Stimulated activated CD4-positive, alpha-beta T cell treated with anti-CD3 and anti-CD28 coated beads, TNF-alpha, amount 100 ng/mL, for 24 hours (primary cell): ENCODE measurements at places on chromosomes 4 and X.

- no peak for DNase-seq
Observed at GRCh38 chrX:22536746-22537304, 264.1 kb downstream of the CBLL2 start.

DNA sequence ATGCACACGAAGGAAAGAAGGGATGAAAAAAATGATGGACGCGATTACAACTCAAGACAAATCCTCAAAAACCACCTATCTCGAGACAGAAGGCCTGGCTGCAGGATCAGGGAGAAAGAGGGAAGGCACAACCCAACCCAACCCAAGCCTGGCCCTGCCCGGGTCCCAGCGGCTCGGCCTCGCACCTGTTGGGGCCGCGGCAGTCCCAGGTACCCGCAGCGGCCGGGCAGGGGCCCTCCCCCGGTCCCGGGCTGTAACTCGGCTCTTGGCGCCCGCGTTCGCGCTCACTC, 464 bp downstream of the RASGEF1B start:
- no peak for DNase-seq

DNA sequence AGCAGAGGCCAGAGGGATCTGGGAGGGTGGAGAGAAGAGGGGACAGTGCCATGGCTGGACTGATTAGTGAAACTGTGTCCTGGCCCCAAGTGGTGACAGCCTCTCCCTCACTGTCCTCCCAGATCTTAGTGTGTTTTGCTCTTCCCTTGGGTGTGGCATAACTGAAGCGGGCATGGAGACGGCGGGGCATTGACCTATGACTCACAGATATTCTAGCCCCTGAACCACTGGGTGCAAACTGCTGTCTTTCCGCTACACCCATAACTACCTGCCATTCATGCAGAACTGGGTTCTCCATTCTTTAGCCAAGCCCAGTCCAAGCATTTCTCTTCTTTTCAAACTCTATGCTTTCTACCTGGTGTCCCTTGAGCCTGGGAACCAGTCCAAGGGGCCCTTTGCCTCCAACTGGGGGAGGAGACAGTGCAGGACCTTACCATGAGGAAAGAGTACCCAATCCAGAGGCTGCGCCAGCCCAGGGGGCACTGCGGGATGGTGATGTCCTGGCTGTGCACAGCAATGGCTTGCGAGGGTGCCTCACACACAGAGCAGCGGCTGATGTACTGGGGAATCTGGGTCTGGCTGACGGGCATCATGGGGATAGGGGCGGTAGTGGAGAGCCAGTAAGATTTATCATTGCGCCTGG, 67.6 kb downstream of the ATG4A start:
- no peak for DNase-seq

- DNase-seq = no peak
Observed at GRCh38 chrX:77900688-77901087, 1.4 kb downstream of the COX7B start.

GRCh38 chr4:150315691-150316090, 237.4 kb downstream of the DCLK2 start:
- DNase-seq = no peak

DNA sequence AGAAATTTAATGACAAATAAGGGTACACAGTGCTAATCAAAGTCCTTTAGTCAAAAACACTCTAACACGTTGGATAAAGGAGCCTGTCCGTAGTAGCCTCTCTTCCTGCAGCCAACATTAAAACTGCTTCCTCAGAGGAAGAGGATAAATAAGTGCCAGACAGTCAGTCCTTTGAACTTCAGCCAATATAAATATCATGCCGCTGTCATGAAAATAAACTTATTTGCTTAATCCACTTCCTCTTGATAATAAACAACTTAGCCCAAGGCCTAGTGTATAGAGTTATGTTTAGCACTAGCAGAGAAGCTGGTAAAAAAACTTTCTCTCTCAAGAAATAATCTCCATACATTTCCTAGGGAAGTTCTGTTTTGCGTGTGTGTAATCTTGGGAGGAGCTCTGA, 196.7 kb downstream of the HS3ST1 start:
- DNase-seq = no peak

- DNase-seq = no peak
Observed at GRCh38 chrX:1172496-1172895, 40.0 kb downstream of the CRLF2 start.
